ENCODE measurements at places on chromosomes 4 and X.
A peak's percentile ranks its signal among the peaks of the same experiment; 100 is the strongest.

- no peak for DNase-seq
Measured at GRCh38 chr4:9952415-9952950, 68.8 kb downstream of the SLC2A9 start.

GRCh38 chrX:137684591-137684990 lies 118.7 kb downstream of the ZIC3 start:
- DNase-seq = no peak

DNA sequence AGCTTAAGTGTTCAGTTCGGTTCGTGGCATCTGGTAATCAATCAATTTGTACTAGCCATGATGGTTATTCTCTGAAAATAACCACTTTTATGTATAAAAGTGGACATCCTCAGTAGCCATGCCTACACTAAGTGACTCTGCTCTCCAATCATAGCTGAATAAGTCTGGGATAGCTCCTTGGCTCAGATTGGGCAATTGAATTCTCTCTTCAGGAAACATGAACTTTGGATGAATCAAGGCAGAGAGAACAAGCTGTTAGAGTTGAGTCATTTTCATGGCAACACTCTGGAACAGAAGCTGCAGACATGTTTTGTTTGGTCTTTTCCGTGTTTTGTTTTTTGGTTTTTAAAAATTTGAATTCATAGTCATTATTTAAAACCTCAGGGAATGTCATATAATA lies 66.8 kb upstream of the TMEM164 start:
- DNase-seq = no peak

DNA sequence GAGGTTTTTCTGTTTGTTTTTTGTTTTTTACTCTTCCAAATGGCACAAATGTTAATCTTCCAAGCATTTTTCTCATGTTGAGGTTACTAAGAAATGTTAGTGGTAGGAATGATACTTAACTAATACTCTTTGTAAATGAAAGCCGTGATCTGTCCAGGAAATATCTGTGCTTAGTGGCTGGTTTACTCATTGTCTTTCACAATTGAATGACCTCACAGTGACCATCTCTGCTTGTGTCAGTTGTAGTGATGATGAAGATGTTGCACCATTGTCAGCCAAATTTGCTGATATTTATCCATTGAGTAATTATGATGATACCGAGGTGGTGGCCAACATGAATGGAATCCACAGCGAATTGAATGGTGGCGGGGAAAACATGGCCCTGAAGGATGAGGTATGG lies 93.5 kb downstream of the TNIP2 start:
- DNase-seq = no peak

DNA sequence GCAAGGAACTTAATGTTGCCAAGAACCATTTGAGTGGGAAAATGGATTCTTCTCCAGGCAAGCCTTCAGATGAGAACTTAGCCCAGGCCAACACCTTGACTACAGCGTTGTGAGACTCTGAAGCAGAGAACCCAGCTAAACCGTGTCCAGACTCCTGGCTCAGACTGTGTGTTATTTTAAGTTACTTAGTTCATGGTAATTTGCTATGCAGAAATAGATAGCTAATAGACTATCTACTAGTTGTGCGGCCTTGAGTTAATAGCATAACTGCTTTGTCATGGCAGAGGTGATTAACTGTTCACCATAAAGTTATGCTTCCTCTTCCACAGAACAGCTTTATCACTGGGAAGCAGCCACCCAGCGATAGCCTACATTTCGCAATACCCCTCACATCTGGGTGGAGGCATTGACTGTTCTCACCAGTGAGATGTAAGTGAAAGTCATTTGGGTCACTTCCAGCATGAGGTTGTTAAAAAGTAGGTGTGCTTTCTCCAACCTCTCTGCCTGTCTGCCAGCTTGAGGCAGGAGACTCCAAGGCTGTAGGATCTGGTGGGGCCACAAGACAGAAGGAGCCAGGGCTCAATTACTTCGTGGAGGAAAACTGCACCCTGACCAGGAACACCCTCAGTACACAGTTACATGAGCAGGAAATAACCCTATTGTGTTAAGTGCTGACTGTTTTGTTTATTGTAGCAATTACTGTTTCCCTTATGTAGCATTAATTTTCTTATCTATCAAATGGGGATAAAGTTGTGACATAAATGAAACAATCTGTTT lies 94.2 kb downstream of the GPAT3 start:
- DNase-seq = no peak

GRCh38 chr4:120010646-120011045 lies 56.0 kb downstream of the MAD2L1 start:
- no peak for DNase-seq

GRCh38 chr4:87973283-87974169 lies 2.0 kb upstream of the SPP1 start:
- peak; percentile 51 for DNase-seq

DNA sequence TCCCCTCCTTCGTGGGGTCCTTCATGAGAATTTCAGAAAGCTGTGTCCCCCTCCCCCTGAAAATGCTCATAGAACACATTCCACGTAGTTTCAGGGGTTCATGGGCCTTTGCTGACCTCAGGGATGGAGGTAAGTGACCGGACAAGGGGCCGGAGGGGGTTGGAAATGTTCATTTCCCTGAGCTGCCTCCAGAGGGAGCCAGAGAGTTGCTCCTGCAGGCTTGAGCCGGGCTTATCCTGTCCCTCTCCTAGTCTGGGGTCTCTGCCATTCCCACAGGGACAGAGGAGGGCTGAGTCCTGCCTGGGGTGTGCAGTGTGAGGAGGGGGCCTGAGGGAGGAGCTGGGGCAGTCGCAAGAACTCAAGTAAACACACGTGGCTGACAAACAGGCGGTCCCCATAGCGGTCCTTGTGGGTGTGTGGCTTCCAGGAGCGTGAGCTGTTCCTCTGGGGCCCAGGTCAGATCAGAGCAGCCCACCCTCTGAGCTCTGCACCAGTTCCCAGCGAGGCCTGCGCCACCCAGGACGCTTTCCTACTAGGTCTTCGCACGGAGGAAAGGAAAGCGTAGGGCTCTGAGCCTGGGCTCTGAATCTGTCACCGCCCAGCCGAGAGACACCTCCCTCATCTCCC lies 62.5 kb downstream of the WFS1 start:
- DNase-seq = peak; percentile 16

- no peak for DNase-seq
Measured at GRCh38 chr4:150247184-150247583, 168.9 kb downstream of the DCLK2 start.

DNA sequence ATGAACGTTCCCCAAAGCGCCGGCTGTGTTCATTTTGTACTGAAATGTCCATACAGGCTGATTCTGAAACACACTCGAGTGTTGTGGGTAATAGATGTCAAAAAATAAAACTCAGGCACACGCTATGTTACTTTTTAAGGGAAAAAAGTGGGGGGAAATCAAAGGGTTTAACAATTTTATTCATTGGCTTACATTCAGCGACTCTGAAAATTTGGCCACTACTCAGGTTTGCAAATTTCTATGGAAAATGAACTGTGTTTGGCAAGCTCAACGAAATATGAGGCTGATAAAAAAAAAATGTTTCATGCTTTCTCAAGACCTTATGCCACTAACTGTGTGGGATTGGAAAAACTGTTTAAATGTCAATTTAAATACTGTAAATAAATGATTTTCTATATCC lies 18.5 kb downstream of the AMELX start:
- no peak for DNase-seq

DNA sequence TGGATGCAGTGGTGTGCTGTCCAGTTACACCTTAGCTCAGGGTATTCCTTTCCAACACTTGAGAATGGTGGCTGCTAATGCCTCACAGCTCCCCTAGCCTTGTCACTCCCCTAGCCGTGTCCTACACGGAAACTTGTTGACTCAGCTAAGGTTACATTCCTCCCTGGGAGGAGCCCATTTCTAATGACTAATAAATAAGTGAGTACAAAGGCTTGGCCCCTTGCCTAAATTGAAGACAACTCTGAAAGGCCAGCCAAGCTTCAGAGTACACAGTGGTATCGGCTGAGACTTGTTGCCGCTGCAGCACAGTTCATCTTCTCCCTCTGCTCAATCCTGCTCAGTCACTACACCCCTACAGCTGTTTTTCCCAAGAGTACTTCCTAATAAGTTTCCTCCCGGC lies 21.2 kb upstream of the SLC25A31 start:
- no peak for DNase-seq

- DNase-seq = no peak
Measured at GRCh38 chrX:131828482-131828881, 194.6 kb upstream of the STK26 start.

GRCh38 chr4:162131256-162131655 lies 32.5 kb downstream of the FSTL5 start:
- peak; percentile 1 for DNase-seq

GRCh38 chrX:20472148-20472547 lies 205.4 kb upstream of the RPS6KA3 start:
- DNase-seq = no peak

GRCh38 chr4:145819853-145820181 lies 118.8 kb downstream of the ZNF827 start:
- DNase-seq = no peak

- no peak for DNase-seq
Measured at GRCh38 chrX:31070057-31070468, 1.8 kb downstream of the FTHL17 start.

- no peak for DNase-seq
Measured at GRCh38 chr4:17398805-17399204, 113.1 kb downstream of the QDPR start.

DNA sequence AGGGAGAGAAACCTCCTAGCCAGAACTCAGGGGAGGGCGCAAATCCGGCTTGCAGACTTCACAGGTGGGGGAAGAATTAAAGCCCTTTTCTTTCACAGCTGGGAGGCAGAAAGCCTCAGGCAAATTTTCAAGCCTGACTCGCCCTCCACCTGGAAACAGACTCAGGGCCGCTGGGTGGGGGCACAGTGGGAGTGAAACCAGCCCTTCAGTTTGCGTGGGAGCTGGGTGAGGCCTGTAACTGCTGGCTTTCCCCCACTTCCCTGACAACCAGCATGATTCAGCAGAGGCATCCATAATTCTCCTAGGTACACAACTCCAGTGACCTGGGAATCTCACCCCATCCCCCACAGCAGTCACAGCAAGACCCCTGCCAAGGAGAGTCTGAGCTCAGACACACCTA lies 206.9 kb upstream of the INTU start:
- DNase-seq = no peak

DNA sequence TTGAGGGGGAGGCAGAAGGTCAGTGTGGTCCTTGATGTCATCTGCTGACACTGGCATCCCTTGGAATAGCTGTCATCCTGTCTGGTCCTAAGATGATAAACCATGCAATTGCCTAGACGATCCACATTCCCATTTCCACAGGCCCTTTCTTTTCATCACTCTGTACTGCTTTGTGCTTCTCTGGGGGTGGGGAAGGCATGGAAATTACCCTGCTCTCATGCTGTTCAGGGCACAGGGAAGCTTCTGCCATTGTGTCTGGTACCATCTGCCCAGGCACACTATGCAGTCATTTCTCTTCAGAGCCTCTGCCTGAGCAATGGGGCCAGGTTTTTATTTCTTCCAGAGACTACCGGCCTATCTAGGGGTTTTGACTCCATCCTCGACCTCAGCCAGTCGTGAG lies 49.7 kb upstream of the ELOVL6 start:
- DNase-seq = no peak

- DNase-seq = no peak
Measured at GRCh38 chr4:127870688-127871087, 10.0 kb upstream of the PLK4 start.

DNA sequence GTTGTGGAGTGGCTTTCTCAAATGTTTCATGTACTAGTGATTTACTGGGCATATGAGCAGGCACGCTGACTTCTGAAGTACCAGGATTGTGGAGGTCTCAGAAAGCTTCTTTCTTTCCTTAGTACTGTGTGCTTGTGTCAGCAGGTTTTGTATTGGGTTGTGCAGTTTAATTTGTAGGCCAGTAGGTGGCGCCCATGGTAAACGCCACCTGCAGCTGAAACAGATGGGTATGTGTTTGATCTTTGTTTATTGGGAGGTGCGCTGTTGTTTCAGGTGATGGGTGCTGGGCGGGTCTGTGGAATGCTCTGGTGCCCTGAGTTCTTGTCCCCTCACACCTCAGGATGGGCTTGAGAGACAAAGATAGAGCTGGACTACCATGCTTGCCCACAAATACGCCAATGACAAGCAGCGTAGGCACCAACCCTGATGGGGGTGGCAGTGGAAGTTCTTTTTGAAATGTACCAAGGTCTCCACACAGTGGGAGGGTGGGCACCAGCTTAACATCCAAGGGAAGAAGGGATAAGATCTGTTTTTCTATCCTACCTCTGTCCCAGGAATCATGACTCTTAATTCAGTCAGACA lies 141.5 kb downstream of the RPS6KA6 start:
- DNase-seq = no peak

- no peak for DNase-seq
Measured at GRCh38 chr4:96675896-96676295, 836.0 kb downstream of the PDHA2 start.

- no peak for DNase-seq
Measured at GRCh38 chrX:24494647-24495075, 29.6 kb downstream of the PDK3 start.

GRCh38 chrX:48001260-48001659 lies 2.5 kb downstream of the ZNF182 start:
- DNase-seq = no peak

GRCh38 chrX:134171661-134172587 lies 65.1 kb upstream of the CCDC160 start:
- DNase-seq = peak; percentile 11

GRCh38 chrX:11257711-11258110 lies 35.5 kb upstream of the AMELX start:
- DNase-seq = no peak

GRCh38 chr4:156098805-156099204 lies 145.1 kb upstream of the CTSO start:
- no peak for DNase-seq

All from SW 1271 (cell line).